ENCODE measurements at places on chromosomes 3 and 15.

GRCh38 chr3:37995652-37996641, 5.4 kb downstream of the VILL start:
- no peak for DNase-seq

DNA sequence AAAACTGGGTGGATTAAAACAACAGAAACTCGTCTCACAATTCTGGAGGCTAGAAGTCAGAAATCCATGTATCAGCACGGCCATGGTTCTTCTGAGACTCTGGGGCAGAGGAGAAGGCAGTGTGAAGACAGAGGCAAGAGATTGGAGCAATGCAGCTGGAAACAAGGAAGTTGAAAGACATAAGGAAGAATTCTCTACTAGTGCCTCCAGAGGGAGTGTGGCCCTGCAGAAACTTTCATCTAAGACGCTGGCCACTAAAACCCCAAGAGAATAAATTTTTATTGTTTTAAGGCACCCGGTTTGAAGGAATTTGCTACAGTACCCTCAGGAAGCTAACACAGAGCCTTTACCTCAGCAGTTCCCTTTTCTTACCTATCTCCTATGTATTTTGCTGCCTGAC, 1012.2 kb upstream of the CADM2 start:
- DNase-seq, result no peak

DNA sequence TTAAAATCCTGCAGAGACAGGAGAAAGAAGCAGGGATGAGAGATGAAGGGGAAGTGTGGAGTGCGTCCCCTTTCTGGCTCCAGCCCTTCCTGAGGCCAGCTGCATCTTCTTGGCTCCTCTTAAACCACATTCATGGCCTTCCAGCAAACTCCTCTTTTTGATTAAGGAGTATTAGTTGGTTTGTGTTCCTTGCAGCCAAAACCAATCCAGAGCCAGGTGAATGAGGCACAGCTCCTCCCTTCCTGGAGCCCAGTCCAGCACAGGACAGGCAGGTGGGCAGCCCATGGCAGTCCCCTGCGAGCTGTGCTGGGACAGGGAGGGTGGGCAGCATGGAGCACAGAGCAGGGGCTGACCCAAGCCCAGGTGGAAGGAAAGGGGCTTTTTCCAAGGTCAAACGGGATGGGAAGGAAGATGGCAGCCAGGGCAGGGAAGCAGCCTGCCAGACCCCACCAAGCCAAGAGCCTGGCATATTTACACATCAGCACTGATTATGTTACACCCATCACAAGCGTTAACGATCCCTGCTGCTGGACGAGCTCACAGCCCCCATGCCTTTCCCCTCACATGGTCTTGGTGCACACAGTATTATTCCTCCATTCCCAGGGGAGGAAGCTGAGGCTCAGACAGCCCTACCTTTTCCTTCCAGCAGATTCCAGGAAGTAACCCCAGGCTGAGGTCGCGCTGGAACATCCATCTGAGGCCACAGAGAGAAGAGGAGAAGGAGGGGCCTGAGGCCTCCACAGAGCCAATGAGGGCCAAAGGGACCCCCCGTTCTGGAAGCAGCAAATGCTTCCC, 175.6 kb downstream of the SMAD6 start:
- DNase-seq, result no peak

GRCh38 chr3:133138017-133138416, 99.8 kb downstream of the TMEM108 start:
- DNase-seq, result no peak

- peak; percentile 6 for DNase-seq
These were observed 17.9 kb upstream of the NIT2 start for GRCh38 chr3:100316641-100317069.

- DNase-seq, result no peak
These were observed 164.0 kb downstream of the CHST2 start for GRCh38 chr3:143283432-143284128.

- DNase-seq, result no peak
These were observed 567.8 kb downstream of the IGSF11 start for GRCh38 chr3:118466795-118467330.

- DNase-seq, result no peak
These were observed 224.3 kb upstream of the ATP10A start for GRCh38 chr15:26087395-26087794.

GRCh38 chr15:101167753-101168462, 83.9 kb downstream of the CHSY1 start:
- DNase-seq, result peak; percentile 39

GRCh38 chr3:67382536-67382935, 271.9 kb downstream of the SUCLG2 start:
- DNase-seq, result no peak

DNA sequence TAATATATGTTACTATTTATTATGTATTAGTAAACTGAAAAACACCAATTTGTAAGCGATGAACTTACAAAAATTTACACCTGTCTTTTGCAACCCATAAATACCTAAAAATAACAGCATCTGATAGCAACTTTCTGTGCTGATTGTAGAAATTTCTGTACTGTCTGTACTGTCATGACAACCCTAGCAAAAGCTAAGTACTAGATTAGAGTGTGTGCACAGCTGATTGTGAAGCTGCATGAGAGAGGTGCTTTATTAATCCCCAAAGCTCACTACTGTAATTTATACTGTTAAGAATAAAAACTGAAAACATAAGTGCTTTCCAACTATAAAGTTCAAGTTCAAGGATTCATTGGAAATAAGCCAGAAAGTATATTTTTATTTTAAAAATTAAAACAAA, 815 bp downstream of the BCL2A1 start:
- DNase-seq, result no peak

- no peak for DNase-seq
These were observed 227.1 kb downstream of the SI start for GRCh38 chr3:164851204-164851603.

DNA sequence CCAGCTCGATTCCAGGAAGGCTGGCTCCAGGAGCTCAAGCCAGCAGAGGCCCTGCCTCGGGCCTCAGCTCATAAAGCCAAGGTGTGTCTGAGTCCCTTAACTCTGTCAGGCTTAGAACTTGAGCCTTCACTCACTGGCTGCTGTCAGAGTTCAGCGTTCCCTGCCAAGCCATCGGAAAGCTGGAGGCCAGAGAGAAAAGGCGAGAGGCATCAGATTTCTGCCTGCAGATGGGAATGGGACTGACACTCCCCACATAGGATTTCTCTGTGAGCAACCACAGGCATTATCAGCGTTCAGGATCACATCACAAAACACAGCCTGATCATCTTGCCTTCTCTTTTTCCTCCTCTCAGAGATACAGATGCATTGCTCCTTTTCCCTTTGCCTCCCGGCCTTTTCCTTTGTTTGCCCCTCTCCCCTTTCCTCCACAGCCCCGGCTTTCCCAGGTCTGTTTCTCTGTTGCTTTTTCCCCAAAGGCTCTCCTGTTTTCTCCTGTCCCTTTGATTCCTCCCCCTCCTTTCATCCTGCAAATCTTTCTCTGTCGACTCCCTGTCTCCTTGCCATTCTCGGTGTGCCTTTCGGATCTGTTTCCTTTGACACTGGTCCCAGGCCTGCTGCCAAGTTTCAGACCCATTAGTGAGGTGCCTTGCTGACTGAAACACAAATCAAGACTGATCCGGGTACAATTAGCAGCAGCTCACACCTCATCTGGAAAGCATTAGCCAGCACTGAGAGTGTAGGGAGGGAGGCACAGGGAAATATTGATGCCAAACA, 44.5 kb upstream of the BOC start:
- DNase-seq, result no peak

DNA sequence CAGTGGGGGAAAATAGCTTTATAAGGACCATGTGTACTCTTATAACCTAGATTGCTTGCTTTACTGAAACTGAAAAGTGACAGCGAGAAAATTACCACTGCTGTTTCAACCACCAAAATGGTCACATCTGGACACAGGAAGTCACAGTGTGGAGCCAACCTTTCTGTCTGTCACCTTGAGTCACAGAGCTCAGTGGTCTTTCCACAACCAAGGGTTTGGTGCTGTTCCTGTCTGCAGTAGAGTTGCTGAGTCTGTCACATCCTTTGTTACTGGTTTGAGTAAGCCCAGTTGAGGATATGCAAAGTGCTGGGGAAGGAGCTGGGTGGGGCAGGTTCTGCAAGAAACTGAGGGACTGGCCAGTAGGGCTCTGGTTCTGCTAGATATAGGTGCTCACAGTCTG, 139.1 kb upstream of the EIF1B start:
- no peak for DNase-seq

DNA sequence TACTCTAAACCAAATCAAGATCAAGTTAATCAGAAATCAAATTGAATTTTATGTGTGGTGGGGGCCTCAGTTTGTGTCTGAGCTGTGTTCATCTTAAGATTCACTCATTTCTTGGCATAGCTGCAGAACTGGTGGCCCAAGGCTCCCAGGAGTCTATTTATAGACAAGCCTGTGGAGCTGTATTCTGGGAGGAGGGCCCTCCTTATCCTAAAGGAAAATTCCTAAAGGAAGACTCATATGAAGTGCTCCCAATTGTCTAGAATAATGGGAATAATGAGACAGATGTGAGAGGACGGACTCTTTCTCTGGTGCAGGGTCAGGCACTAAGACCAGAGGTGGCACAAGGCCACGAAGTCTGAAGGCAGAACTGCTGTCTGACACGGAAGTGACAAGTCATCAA, 38.9 kb downstream of the C3orf85 start:
- DNase-seq, result no peak

- DNase-seq, result no peak
These were observed 147.9 kb upstream of the GAP43 start for GRCh38 chr3:115475178-115476041.

DNA sequence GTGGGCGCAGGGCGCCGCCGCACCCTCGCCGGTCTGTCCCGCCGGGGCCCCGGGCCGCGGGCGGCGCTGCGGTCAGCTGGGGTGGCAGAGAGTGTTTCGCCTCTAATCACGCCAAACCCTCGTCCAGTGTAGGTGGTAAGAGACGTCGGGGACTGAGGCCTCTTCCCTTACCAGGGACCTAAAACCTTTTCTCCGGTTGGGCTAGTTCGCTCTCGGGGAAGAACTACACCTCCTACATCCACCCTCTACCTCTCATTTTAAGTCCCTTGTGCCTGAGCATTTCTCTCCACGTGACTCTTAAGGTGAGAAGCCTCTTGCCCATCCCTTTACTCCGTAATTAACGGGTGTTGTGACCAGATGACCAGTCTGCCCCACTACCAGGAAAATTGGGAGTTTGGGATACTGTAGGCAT, 520 bp downstream of the TMEM42 start:
- DNase-seq, result no peak

GRCh38 chr3:162777118-162777517, 1280.5 kb downstream of the OTOL1 start:
- DNase-seq, result no peak

Data from stimulated activated CD4-positive, alpha-beta T cell treated with anti-CD3 and anti-CD28 coated beads, Interleukin-4, amount 100 ng/mL, for 1 hour (primary cell).